Head of caudate nucleus (tissue), 42 donors: ENCODE measurements at places on chromosomes 4 and X.

- DNase-seq: no peak
Measured at GRCh38 chrX:72297953-72298730, 7.6 kb downstream of the CITED1 start.

DNA sequence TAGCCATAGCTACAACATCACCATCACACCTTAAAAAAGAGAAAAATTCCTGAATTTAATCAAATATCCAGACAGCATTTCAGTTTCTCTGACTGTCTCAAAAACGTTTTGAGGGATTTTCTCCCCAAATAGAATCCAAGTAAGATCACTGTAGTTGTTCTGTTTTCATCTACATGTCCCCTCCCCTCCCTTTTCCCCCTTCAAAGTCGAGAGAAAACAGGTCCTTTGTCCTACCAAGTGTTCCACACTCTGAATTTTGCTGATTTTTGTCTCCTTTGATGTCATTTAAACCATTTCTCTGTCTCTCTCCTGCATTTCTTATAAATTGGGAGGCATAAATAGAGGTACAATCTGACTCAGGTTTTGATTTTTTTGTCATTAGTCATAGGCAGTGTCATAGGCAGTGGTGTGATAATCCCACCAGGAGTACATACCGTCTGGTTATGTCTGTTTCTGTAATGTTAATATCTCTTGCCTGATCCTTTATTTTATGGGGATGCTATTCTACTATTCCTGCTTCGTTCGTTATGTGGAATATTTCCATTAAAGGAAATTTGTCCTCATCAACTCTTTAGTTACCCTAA, 348.6 kb downstream of the PTTG2 start:
- no peak for DNase-seq

DNA sequence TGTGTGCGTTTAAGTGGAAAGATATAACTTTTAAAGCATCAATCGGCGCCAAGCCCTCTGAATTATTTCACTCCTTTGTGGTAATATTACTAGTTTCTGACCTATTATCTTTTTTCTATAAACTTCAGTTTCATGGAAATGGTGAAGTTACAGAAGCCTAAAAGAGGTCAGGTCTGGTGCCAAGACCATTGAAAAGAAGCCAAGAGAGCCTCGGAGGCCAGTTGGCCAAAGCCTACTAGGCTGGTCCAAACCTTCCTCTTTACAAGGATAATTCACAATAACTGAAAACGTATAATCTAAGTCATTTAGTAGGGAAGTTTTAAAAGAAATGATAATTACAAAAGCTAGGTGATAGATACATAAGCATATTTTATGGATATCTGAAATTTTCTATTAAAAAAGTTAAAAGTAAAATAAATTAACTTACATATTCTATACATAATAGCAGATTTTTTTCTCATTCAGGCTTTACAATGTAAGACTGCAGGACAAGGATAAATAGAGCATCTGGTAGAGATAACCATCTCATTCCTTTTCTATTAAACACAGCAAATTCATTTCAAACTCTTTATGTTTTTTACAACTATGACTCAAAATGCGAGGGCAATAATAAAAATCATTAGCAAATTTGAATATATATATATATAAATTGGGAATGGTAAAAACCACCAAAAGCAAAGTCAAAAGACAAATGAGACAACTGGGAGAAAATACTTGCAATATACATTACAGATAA, 49.2 kb downstream of the WDFY3 start:
- DNase-seq: no peak

GRCh38 chr4:58456727-58457384, 1346.7 kb upstream of the IGFBP7 start:
- DNase-seq: no peak

- no peak for DNase-seq
Measured at GRCh38 chr4:6526671-6527091, 48.3 kb upstream of the MAN2B2 start.

DNA sequence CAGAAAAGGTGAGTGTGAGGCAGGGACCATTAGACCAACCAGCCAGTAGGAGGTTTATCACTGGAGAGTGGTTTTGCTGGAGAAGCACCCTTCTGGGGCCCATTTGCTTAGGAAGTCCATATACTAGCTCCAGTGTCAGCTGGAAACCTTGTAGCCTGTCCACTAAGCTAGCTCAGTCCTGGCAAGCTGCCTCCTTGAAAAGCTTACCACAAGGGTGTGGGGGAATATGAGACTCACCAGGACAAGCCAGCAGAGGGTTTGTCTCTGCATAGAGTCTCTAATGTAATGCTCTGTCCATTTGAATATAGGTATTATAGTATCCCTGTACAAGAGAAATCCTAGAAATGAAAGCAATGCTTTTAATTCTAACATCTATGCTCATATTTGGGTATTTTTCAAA, 86.3 kb downstream of the FBXL5 start:
- DNase-seq: no peak

- no peak for DNase-seq
Measured at GRCh38 chr4:69760455-69760854, at the start of gene SULT1B1. SULT1B1 (minus strand) TSS chr4:69760620; CDS start chr4:69755217, 5,403 bp downstream.

DNA sequence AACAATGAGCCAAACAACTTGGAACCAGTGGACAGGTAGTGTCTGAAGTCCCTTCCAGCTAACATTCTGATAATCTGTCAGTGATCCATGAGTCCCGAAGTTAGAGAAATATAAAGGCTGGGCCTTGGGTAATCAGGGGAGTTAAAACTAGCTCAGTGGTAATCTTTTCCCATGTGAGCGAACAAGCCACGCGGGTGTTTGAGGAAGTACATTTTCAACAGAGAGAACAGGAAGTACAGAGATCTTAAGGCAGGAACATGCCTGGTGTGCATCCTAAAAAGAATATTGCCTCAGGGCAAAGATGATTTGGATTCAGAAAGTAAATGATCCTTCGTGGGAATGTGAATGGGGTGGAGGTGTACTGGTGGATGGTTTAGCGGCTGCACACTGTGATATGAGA, 42.9 kb downstream of the FNIP2 start:
- DNase-seq: no peak

DNA sequence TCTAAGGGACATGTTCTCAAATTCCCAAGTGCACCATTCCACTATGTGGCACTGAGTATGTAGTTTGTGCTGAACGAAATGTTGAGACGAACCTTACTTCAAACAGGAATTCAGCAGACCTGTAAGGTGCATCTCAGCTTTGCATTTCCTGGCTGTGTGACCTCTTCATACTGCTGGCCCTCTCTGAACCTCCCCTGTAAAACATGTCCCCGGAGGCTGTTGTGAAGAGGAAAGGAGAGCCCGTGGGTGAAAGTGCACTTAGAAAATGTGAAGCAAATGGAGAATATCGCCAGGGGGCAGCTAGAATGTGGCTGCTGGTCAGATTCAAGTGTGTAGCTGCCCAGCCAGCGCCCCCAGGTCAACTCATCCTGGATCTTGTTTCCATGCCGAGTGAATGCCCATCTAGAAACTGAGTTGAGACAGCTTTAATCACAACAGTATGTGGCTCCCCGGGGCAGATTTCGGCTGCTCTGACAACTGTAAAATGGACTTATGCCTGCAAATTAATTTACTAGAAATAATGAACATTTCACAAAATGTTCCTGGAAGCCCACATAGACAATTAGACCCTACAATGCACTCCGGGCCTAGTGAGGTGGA, 263.3 kb downstream of the EVC2 start:
- no peak for DNase-seq

DNA sequence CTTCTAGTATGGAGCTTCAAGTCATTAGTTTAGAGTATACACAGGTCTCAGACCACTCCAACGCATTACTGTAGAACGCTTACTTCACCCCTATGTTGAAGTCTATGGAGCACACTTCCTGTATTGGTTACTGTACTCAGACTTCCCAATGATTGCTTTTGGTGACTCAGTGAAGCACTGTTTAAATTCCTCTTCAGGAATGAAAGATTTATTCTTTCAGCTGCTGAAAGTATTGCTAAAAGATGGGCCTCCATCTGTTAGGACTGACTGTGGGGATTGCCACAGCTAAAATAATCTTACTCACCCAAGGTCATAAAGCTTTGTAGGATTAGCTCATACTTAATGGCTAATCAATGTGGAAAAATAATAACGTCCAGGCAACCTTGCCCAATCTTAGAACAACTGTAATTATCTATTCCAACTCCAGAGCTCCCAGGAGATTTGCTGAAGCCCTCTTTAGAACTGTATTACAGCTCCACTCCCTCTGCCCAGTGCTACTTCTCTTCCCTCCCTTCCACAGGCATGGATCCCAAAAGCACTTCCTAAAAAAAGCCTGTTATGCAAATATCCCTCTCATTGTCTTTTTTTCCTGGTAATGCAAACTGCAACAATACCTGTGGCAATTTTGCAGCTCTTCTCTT, 281.9 kb upstream of the HS3ST1 start:
- DNase-seq: no peak

DNA sequence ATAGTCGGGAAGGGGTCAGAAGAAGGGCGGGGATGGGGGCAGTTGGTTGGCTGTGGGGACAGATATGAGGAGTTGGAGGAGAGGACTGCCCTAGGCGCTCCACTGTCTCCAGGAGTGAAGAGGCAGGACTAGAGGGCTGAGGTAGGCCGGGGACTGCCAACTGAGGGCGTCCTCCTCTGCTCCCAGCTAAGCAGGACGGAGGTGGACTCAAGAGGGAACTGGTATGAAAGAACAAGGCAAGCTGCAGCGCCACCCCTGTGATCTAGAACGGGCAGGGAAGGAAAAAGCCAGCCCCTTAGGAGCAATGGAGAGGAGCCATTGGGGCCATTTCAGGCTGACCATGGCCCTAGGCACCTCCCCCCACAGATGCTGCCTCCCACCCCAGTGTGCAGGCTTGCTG, 14.0 kb downstream of the BEND2 start:
- no peak for DNase-seq

DNA sequence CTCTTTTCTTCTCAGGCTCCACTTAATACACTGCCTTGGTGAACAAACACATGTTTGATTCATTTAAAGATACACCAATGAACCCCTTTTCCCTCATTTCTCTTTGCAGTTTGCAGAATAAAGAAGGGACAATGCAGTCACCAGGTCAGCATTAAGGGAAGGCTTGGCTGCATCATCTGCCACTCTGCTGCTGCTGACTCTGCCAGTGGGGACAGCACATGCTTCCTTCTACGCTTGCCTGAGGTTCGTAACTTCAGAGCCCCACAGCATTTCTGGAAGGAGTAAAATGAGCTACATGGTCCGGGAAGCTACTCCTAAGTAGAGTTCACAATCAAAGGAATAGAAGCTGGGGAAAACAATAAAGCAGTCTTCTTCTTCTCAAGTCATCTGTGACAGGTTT, 178.9 kb upstream of the GATB start:
- no peak for DNase-seq

DNA sequence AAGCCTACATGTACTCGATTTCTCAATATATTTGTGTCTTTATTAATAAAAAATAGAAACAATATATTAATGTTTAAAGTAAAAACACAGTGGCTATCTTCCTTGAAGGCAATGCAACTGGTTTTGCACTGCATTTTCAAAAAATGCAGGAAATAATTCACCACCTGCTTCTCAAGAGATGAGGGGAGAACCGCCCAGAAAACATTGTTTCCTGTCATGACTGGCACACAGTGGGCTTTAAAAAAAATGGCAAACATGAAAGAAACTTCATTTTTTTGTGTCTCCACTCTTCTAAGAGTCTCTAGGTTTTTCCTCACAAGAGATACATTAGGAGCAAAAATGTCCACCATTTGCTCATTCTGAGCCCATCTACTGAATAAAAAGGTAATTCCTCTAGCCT, 50.8 kb upstream of the C4orf50 start:
- DNase-seq: no peak

GRCh38 chrX:42495139-42495538, 282.8 kb downstream of the PPP1R2C start:
- no peak for DNase-seq

- DNase-seq: no peak
Measured at GRCh38 chr4:3073158-3074077, 920 bp downstream of the HTT-AS start.

DNA sequence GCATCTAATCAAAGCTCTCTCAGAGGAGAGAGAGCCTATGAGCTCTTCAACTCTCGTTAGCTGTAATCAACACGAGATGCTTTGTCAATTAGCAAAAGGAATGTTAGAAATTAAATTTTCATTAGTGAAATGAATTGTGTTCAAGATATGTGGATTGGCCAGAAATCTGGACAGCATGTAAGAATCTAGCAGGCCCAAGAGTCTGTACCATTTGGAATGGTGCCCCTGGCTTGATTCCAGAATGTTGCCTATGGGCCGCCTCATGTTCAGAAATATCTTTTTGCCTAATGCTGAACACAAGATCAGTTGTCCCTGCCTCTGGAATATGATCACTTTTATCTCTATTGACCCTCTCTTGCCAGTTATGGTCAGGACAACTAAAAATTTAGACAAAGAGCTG, 88.2 kb downstream of the RBM46 start:
- no peak for DNase-seq

- DNase-seq: no peak
Measured at GRCh38 chr4:184250795-184251669, 33.4 kb upstream of the ENPP6 start.

- no peak for DNase-seq
Measured at GRCh38 chr4:128917781-128918180, 108.3 kb downstream of the JADE1 start.
